ENCODE measurements at places on chromosomes 7 and 10. TPM values are rescaled to one million over a fixed set of nuclear protein-coding genes. Genes with fewer than 3 reads are reported as not detected.

Gene ZPBP
- total RNA-seq = not detected

DNA sequence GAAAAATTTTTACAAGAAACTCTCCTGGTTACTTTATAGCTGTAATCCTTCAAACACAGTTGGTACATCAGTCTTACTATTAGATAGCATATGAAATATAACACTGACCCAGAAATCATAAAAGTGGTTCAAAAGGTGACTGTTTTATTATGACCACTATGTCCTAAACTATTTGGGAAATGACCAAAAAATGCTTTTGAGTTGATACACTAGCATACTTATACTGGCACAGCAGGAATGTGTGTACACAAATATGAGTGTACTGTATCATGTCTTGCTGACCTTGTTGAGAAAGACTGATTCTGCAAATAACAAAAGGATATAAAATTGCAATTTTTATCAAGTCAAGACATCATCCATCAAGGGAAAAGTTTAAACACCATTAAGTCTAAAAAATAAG is 24.3 kb downstream of the CSTF2T start:
- no peak for DNase-seq

DNA sequence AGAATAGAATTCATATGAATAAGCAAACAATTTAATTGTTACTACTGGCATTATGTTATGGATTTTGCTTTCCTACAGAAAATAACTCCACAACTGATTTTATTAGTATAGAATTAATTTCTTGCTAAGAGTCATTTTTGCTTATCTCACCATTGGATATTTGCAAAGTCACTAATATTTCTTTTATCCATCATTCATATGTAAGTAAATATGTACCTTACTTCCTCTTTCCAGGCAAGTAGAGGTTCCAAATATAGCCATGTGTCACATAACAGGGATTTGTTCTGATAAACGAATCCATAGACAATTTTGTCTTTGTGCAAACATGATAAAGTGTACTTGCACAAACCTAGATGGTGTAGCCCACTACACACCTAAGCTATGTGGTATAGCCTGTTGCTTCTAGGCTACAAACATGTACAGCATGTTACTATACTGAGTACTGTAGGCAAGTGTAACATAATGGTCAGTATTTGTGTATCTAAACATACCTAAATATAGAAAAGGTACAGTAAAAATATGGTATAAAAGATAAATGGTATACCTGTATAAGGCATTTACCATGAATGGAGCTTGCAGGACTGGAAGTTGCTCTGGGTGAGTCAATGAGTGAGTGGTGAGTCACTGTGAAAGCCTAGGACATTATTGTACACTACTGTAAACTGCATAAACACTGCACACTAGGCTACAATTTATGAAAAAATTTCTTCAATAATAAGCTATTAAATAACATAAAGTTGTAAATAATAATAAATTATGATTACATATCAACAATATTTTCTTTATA is 18.3 kb downstream of the KLLN start:
- DNase-seq = no peak

Gene TMEM270
- not detected for total RNA-seq
